ENCODE measurements at places on chromosomes 13 and 19. TPM values are rescaled to one million over a fixed set of nuclear protein-coding genes. Genes with fewer than 3 reads are reported as not detected.

DNA sequence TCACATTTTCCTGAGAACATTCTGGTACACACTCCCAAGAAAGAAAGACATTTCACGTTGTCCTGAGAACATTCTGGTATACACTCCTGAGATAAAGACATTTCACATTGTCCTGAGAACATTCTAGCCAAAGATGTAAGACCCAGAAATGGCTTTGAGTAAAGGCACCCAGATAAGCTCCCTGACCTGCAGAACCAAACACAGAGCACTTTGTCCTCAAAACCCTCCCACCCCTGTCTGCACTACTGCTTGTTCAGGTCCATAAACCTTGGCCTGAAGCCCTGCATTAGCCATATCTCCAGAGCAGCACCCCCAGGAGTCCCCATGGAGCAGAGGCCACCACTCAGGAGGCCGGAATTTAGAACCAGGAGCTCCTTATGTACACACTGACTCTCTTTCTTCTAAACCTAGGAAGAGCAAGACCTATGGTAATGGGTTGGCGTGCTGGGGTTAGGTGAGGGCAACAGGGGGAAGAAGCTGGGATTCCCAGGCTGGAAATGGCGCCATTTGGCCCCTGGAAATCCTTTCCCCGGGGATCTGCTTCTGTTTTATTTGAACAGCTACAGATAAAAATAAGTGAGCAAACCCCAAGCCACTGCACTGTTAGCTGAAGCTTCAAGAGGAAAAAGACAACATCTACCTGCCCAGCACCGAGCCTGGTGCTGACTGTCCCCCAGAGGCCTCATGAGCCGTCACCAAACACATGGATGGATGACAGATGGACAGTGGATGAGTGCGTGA lies 13.7 kb downstream of the GAS6 start:
- H3K27me3 ChIP-seq: no peaks in the 10 kb centered on the region
- peaks cover 8% of the 10 kb centered on the region for H3K4me1 ChIP-seq
- no peak overlapping the region for H3K4me3 ChIP-seq
- no peak overlapping the region for H3K27ac ChIP-seq
- H3K36me3 ChIP-seq: no peaks in the 10 kb centered on the region

DNA sequence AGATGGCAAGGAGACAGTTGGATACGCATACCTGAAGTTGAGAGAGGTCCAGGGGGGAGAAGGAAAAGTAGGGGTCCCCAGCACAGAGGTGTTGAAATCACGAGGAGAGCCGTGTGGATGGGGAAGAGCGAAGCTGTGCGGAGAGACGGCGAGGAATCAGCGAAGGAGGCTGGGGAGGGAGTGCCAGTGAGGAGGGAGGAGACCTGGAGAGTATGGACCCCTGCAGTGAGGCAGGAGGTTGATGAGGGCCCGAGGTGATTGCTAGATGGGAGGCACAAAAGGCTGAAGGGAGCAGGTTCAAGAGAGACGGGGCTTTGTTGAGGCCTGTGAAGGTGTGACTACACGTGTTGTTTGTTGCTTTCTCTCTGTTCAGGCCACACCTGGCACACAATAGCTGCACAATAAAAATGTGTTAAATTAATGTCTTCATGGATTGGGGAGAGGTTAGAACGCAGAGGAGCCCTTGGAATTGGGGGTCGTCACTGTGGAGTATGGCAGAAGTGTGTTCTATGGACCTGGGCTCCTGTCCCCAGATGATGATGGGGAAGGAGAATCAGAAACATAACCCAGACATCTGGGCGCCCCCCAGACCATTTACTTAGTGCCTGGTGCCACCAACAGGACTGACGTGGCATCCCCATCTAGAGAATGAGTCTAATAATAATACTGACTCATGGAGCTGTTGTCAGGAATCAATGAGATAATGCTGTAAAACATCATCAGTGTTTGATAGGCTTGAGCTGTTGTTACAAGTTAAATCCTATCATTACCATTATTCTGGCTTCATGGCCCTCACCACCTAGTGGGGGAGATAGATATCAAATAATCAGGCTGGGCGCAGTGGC lies 137.5 kb downstream of the SIPA1L3 start:
- H3K4me1 ChIP-seq: peaks cover 30% of the 10 kb centered on the region
- no peak overlapping the region for H3K4me3 ChIP-seq
- DNase-seq: no peak
- H3K27ac ChIP-seq: peak overlapping the region; percentile 28
- H3K36me3 ChIP-seq: peaks cover 9% of the 10 kb centered on the region
- peaks cover 10% of the 10 kb centered on the region for H3K27me3 ChIP-seq

DNA sequence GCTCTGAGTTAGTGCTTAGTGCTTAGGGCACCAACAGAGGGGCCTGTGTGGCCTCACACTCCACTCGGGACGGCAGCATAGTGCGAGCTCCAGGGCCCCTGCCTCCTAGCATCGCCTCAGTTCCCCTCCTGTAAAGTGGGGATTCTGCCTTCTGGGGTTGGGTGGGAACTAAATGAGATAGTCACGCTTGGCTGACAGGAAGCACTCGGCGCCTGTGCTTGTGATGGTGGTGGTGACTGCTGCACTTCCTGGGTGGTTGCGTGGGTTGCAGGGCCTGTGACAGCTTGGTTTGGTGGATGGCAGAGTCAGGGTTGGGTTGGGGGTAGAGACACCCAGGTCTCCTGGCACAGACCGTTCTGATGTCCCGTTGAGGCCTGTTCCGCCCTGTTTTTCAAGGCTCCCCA lies 7.7 kb downstream of the PLEKHF1 start:
- H3K4me3 ChIP-seq: no peak overlapping the region
- peaks cover 3% of the 10 kb centered on the region for H3K27me3 ChIP-seq
- H3K36me3 ChIP-seq: no peaks in the 10 kb centered on the region
- no peak overlapping the region for H3K27ac ChIP-seq
- no peak for DNase-seq
- peaks cover 2% of the 10 kb centered on the region for H3K4me1 ChIP-seq

DNA sequence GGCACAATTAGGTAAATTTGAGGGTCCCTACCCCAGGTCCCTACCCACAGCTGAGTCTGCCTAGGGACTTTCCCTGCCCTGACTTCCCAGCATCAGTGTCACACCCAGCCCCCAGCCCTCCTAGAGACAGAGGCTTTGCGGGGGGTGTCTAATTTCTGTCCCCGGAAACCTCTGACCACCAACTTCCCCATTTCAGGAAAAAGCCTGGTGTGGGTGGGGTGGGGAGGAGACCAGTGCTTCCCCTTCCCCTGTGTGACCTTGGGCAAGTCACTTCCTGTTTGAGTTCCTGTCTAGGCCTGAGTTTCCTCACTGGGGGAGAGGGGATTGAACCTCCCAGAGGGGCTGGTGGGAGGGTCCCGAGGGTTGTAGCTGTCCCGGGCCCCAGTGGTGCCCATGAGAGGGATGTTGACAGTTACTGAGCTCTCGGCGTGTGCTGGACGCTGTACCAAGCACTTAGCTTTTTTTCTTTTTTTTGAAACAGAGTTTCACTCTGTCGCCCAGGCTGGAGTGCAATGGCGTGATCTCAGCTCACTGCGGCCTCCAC lies 7.9 kb downstream of the VASP start:
- no peak overlapping the region for H3K4me3 ChIP-seq
- H3K36me3 ChIP-seq: no peaks in the 10 kb centered on the region
- no peaks in the 10 kb centered on the region for H3K27me3 ChIP-seq
- no peak for DNase-seq

- H3K36me3 ChIP-seq: no peaks in the 10 kb centered on the region
- H3K4me3 ChIP-seq: no peak overlapping the region
These were observed 181.3 kb downstream of the PCDH9 start for GRCh38 chr13:67048821-67049150.

- no peak for DNase-seq
- peaks cover 1% of the 10 kb centered on the region for H3K4me1 ChIP-seq
- H3K4me3 ChIP-seq: no peak overlapping the region
- H3K27me3 ChIP-seq: no peaks in the 10 kb centered on the region
These were observed 66.4 kb upstream of the KCTD4 start for GRCh38 chr13:45267215-45267614.

DNA sequence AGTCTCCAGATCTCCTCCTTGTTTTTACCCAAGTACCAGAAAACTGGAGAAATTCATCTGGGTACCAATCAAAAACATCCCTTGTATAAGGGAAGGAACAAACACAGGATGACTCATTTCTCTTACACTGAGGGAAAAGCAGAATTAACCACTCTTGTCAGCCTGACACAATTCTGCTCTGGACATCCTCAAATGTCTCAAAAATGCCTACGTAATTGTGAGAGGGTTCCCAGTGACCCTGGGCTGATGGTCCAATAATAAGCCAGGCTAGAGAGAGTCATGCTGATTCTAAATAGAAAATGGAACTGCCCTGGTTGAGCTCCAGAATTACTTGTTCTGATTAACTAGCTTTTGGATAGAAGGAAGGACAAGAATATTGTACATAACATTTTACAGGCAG lies 14.5 kb downstream of the ZNF708 start:
- H3K4me3 ChIP-seq: no peak overlapping the region
- DNase-seq: no peak
- H3K27ac ChIP-seq: no peak overlapping the region
- H3K36me3 ChIP-seq: no peaks in the 10 kb centered on the region
- H3K4me1 ChIP-seq: peaks cover 12% of the 10 kb centered on the region

- H3K27ac ChIP-seq: peak overlapping the region; percentile 17
- no peak for DNase-seq
- H3K4me1 ChIP-seq: peaks cover 35% of the 10 kb centered on the region
- H3K4me3 ChIP-seq: no peak overlapping the region
- peaks cover 12% of the 10 kb centered on the region for H3K27me3 ChIP-seq
These were observed 2.1 kb upstream of the ADPRHL1 start for GRCh38 chr13:113455384-113455783.

DNA sequence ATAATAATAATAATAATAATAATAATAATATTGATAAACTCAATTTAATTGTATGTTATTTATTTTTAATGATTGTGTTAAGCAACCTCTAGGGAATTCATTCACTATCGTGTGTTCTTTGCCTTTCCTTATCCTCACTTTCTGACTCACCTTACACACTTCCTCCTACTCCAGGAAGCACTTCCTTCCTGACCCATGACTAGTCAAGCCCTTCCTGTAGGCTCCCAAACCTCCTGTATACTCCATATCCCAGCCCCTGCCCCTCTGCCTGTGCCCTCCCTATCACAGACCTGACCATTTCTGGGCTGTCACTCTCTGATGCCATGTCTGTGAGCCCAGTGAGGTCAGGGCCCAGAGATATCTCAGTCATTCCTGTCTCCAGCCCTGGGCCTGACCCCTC lies 7.6 kb downstream of the LGALS4 start:
- peak overlapping the region; percentile 13 for H3K4me3 ChIP-seq
- DNase-seq: no peak
- H3K4me1 ChIP-seq: no peaks in the 10 kb centered on the region

DNA sequence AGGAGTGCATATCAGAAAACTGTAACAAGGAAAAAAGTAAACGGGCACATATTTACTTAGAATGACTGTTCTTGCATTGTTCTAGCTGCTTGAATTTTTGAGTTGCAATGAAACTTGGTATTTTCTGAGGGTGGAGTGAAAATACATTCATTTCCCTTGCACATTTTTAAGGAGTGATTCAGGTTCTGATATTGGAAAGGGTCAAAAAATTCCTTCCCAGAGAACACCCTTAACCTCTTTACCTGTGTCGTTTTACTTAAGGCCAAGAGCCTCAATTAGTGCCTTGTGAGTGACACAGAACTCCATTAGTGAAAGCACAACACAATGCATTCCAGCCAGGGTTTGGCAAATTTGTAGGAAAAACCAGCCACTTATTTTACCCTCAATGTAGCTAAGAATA lies 2.3 kb downstream of the ITGBL1 start:
- H3K27ac ChIP-seq: no peak overlapping the region
- no peak for DNase-seq
- H3K36me3 ChIP-seq: no peaks in the 10 kb centered on the region
- peaks cover 3% of the 10 kb centered on the region for H3K27me3 ChIP-seq
- H3K4me1 ChIP-seq: no peaks in the 10 kb centered on the region

GRCh38 chr13:72565893-72566292 lies 161.5 kb downstream of the MZT1 start:
- H3K27ac ChIP-seq: no peak overlapping the region
- H3K4me1 ChIP-seq: no peaks in the 10 kb centered on the region
- no peak overlapping the region for H3K4me3 ChIP-seq
- H3K36me3 ChIP-seq: no peaks in the 10 kb centered on the region
- no peak for DNase-seq

DNA sequence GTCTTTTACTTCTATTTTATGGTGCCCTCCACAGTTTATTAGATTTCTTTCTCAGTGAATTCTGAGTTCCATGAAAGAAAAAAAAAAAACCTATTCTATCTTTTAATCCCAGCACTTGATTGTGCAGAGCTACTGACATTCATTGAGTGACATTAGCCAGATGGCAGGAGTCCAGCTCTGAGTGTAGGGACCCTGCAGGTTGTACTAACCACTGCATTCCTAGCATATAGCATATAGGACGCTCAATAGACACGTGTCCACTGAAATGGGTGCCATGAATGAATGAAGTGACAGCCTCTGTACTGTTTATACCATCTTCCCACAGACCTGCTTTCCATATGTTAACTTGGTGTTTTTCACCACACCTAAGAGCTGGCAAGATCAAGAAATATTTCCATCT lies 206.3 kb downstream of the RAP2A start:
- DNase-seq: no peak
- H3K4me3 ChIP-seq: no peak overlapping the region
- no peaks in the 10 kb centered on the region for H3K27me3 ChIP-seq
- H3K36me3 ChIP-seq: no peaks in the 10 kb centered on the region
- H3K27ac ChIP-seq: no peak overlapping the region

- H3K4me3 ChIP-seq: no peak overlapping the region
- H3K27ac ChIP-seq: no peak overlapping the region
- DNase-seq: no peak
- H3K36me3 ChIP-seq: peaks cover 9% of the 10 kb centered on the region
These were observed 11.0 kb upstream of the ZNF766 start for GRCh38 chr19:52258426-52258825.

GRCh38 chr19:47036097-47036651 lies 12.2 kb downstream of the TMEM160 start:
- H3K27me3 ChIP-seq: peaks cover 3% of the 10 kb centered on the region
- peak overlapping the region; percentile 90 for H3K4me3 ChIP-seq
- H3K4me1 ChIP-seq: peaks cover 15% of the 10 kb centered on the region

- no peaks in the 10 kb centered on the region for H3K27me3 ChIP-seq
- no peaks in the 10 kb centered on the region for H3K36me3 ChIP-seq
- peak; percentile 70 for DNase-seq
- H3K4me3 ChIP-seq: no peak overlapping the region
These were observed 330.3 kb upstream of the MIR17HG start for GRCh38 chr13:91017031-91017668.

ZNF816 gene
- total RNA-seq: 11.9 TPM

CGB3 gene
- not detected for total RNA-seq

C19orf33 gene
- 1.1 TPM for total RNA-seq

DYRK1B gene
- total RNA-seq: 86.3 TPM

VSTM1 gene
- not detected for total RNA-seq

ZNF665 gene
- total RNA-seq: 1.1 TPM

DPF1 gene
- total RNA-seq: 33.8 TPM

FBXL12 gene
- total RNA-seq: 43.0 TPM

EIF3K gene
- total RNA-seq: 247 TPM

CELF5 gene
- 12.5 TPM for total RNA-seq

CEACAM20 gene
- not detected for total RNA-seq
